Activated CD8-positive, alpha-beta memory T cell treated with anti-CD3 and anti-CD28 coated beads for 4 hours (primary cell): ENCODE measurements at places on chromosomes 2 and 18.

GRCh38 chr2:126764686-126765265, 108.8 kb downstream of the GYPC start:
- DNase-seq = no peak

GRCh38 chr2:217014328-217015105, 154.7 kb upstream of the TNP1 start:
- DNase-seq = no peak

- peak; percentile 50 for DNase-seq
These were observed 146.3 kb downstream of the RTN4 start for GRCh38 chr2:54903736-54904554.

- DNase-seq = no peak
These were observed 232.6 kb downstream of the NDUFA10 start for GRCh38 chr2:239792405-239793084.
